ENCODE measurements at places on chromosomes 7 and 10.

DNA sequence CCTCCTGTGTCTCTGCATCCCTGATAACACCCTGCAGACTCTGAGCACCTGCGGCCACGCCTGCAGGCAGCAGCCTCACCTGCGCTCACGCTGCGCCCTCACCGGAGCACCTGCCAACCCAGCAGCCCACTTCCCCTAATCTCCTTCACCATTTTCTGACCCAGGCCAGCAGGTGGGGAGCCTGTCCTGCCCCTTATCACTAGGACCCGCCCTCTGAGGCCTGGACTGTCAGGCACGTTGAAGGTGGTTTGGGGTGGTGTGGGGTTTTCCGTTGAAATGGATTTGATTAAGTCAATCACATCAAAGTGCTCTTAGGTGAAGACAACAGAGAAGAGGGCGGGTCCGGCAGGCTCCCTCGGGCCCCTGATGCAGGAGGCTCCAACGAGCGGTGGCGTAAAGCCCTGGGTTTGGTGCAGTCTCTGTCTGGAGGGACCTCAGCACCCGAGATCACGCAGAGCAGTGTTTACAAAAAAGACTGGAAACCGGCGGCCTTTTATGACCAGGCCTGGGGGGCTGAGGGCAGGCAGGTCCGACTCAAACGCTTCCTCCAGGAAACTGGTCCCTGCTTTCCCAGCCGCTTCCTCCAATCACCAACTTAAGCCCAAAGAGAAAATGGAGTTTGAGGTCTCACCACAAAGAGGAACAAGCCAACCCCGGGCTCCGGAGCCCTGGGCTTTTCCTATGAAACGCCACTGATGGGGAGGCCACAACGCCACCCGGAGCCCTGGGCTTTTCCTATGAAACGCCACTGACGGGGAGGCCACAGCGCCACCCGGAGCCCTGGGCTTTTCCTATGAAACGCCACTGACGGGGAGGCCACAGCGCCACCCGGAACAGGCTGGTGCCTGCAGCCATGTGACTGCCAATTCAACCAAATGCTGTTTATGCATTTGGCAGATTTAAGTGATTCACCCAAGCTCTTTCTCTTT lies 45.5 kb downstream of the DPYSL4 start:
- DNase-seq, result peak; percentile 25

DNA sequence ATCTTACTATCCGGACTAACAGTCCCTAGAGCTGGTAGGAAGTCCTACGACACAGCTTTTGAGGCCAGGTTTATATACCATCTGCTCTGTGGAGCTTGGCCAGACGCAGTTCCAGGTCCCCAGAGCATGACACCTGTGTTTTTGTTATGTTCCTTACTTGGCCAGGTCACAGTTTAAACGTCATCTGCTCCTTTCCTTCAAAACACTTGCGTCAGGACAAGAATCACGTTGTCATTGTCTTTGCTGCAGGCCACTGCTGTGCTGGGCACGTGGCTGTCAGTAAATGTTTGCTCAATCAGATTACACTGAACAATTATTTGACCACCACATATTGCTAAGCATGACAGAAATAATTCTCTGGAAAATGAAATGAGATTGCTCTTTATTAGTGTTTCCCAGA lies 23.9 kb downstream of the SLC18A2 start:
- no peak for DNase-seq

GRCh38 chr10:42867571-42867970 lies 85.0 kb downstream of the BMS1 start:
- no peak for DNase-seq

DNA sequence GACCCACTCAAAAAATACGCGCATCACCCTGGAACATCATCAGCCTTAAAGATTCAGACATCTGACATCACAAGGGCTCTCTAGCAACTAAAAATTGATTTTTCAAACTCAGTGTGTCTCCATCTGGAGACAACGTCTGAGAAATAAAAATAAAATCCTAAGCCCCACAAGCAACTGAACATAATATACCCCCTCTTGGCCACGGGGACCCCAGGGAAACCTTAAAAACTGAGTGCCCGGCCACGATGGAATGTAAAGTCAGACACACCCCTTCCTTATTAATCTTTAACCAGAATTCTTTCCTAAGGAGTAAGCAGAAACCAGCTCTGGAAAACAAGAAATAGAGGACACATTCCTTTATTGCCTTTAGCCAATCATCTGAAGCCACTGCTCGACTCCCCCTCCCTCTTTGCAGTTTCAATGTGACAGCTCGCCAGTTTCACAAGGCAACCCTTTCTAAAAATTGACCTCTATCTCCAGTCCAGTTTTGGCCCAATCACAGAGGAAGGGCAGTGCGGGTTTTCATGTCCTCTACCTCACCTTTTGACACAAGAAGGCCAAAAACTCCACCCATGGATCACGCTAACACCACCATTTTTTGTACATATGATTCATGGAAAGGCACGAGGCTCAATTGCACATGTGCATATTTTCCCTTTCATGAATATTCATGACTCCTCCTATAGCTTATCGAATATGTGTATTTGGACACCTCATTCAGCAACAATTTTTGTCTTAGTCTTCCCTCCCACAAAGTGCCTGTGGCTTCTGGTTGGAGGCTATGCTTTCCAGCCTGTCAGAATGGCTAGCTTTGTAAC lies 24.2 kb downstream of the IFIT3 start:
- DNase-seq, result no peak

GRCh38 chr7:136303162-136303561 lies 326.0 kb upstream of the MTPN start:
- DNase-seq, result no peak

DNA sequence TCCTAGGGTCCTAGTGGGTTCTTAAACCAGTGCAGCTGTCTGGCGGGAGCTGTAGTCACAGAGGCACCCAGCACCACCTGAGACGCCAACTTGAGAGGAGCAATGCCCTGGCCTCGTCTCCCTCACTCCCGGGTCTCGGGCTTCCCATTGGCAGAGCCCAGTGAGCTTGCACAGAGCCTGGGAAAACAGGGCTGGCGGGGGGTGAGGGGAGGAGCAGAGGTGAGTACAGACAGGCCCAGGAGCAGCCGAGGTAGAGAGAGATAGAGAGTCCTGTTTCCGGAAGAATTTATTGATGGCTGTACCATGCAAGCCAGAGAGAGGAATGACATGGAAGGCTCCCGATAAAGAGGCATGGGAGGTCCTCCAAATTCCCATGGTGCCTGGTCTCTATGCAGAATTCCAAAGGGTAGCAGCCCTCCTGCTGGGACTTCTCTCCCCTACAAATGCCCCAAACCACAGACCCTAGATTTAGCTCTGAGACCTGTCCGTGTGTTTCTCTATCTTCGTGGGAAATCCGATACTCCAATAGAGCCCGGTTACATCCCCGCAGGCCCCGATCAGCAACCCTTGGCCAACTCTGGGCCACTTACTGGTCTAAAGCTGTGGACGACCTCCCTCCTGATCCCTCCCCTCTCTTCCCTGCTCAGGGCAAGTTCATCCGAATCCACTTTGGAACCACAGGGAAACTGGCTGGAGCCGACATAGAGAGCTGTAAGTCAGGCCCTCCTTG lies 20.3 kb upstream of the MYH16 start:
- DNase-seq, result no peak

GRCh38 chr7:133529861-133530260 lies 277.0 kb downstream of the EXOC4 start:
- DNase-seq, result no peak

DNA sequence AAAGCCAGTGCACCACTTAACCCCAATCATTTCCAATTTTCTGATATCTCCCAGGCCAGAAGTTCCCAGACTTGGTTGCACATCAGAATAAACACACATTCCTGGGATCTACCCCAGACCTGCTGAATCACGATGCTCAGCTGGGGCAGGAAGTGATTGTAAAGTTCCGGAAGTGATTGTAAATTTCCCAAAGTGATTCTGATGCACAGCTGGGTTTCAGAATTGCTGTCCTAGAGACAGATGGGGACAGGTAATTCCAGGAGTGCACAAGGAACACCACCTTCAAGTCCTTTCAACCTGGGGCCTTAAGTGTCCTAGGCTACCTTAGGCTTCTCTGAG lies 104.2 kb upstream of the EEPD1 start:
- DNase-seq, result no peak

DNA sequence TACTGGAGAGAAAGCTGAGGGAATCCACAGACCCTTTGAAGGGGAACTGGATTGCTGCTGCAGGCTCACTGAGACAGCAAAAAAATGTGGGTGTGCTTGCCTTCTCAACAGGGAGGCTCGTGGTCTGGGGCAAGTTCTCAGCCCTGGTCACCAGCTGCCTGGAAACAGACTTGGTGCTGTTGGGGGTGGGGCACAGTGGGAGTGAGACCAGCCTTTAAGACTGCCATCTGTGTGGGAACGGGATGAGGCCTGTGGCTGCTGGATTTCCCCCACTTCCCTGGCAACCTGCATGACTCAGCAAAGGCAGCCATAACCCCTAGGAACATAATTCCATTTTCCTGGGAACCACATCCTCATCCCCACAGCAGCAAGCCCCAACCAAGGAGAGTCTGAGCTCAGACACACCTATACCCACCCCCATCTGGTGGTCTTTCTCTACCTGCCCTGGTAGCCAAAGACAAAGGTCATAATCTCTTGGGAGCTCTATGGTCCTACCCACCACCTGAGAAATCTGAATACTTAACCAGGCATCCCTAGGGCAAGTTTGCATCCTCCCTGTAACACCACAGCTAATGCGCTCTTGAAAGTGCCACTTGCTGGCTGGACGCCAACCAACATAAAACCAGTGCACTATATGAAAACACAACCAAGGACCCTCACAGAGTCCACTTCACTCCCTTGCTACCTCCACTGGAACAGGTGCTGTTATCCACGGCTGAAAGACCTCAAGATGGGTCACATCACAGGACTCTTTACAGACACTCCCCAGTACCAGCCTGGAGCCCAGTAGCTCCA lies 45.0 kb upstream of the TFEC start:
- DNase-seq, result no peak

- no peak for DNase-seq
Measured at GRCh38 chr7:101278461-101279292, 33.8 kb upstream of the FIS1 start.

DNA sequence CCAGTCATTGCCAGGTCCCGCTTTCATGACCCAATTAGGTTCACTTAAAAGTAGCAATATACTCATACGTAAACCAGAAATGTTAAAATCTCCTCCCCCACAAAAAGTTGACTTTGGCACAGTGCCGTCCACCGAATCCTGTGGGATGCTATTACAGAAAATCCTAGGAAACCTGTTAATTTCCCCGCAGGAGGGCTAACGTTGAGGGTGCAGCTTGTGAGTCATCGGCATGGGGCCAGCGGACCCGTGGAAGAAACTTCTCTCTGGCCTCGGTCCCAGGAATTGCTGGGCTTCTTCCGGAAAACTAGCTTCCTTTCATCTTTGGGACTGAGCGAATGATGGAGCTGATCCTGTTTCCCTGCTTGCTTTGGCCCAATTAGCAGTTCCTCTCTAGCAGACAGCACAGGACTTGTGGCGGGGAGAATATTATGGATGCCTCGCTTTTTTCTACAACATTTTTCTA lies 13.5 kb downstream of the CRYGN start:
- no peak for DNase-seq

DNA sequence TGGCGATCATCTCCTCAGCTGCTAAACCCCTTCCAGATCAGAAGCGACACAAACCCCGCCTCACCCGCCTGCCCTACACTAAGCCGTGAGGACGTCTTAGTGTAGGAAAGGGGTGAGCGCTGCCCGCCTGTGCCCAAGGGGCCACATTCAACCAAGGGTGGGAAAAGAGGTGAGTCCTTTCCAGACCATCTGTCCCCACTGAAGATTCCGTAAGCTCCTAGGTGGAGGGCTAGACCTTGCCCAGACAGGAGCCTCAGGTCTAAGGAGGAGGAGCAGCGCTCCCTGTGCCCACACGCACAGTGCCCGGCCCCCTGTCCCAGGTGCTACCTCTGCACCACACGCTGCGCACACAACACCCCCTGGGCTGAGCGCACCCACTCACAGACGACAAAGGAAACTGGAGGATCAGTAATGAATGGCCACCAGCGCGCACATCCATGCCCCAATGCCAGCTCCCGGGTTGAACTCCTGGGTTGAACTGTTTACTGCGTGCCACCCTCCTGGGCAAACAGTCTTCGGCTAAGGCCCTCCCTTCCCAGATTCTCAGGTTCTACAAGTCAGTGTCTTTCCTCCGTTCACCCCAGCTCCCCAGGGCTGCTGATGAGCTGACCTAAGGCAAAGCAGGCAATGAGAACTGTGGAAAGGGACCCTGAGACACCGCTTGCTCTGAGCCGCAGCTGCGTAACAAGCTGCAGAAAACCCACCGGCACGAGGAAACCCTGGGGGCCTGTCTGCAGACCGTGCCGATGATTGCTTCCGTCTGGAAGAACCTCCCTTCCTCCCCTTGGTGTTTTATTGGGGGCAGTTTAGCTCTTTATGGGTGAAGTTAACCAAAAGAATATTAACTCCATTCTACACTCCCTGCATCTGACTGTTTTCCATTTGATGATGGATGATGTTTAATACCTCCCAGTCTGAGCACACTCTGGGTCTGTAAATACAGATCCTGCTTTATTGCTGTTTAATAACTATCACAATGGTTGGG lies 185.9 kb downstream of the MAD1L1 start:
- no peak for DNase-seq

DNA sequence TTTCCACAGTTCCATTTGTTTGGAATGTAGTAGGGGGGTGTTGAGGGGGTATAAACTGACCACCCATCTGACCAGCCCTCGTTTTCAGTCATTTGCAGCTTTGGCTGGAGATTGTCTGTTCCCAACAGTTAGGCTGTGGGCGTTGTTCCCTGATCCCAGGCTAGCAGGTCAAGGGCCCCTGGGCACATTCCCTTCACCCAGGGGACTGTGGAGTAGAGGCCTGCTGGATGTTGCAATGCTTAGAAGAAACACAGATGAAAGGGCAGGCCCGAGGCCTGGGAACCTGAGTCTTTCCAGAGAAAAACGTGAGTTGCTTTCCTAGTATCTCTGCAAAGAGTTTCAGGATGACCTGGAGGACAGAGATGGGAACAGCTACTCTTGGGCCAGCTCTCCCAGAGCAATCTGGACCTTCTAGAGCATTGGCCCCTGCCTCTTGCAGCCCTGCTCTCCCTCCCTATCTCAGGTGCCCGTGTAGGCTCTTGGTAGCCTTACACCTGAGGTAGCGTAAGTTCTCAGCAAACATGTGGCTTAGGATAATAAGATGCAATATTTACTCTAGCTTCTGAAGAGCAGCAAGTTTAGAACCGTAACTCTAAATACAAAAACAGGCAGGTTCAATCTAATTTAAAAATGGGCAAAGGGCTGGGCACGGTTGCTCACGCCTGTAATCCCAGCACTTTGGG lies 99.4 kb upstream of the EFCAB10 start:
- no peak for DNase-seq

DNA sequence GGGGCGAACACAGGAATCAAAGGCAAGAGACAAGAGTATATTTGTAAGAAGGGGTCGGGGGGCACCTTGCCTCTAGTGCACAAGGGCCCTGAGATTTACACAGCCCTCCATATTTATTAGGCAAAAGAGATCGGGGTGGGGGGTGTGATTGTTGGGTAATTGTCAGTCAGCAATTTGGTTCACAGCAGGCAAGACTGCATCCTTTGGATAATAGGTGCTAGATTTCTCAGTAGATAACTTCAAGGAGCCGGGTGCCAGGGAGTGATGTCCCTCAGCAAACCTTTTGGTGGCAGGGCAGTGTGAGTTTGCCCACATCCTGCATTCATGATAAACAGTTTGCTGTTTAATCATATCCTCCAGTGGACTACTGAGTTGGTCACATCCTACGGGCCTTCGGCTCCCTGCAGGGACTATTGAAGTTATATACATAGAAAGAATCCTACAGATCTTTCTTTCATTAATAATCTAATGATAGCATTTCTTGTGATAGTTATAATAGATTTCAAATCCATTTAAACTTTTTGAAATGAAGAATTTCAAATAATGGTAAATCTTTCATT lies 178.5 kb downstream of the GNAI1 start:
- no peak for DNase-seq

All from activated CD8-positive, alpha-beta T cell treated with anti-CD3 and anti-CD28 coated beads, Interleukin-2, amount 10 ng/mL, durations not matched to agents 7 days and 5 days (primary cell).